Stimulated activated CD4-positive, alpha-beta T cell treated with anti-CD3 and anti-CD28 coated beads, Interleukin-4, amount 100 ng/mL, for 24 hours (primary cell): ENCODE measurements at places on chromosomes 3 and 15.

- no peak for DNase-seq
Measured at GRCh38 chr3:139203752-139204151, 140.1 kb upstream of the MRPS22 start.

GRCh38 chr15:35876762-35877161 is 330.8 kb upstream of the DPH6 start:
- DNase-seq, result no peak

DNA sequence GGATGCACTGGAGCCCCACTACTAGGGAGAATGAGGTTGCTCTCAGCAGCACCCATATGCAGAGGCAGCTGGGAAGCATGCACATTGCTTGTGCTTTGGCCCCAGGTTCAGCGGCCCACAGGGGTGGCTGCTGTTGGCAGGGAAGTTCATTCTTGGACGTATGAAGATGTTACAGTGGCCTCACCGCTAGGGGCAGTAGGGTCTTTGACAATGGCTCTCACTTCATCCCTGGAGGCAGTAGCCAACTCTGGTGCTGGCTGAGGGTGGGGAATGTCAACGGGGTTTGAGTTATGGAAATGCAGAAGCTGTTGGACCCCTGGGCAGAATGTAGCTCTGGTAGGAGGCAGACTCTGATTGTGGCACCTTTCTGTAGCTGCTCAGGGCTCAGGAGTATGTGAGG is 279.9 kb downstream of the SCAPER start:
- no peak for DNase-seq

- DNase-seq, result no peak
Measured at GRCh38 chr3:183400352-183400751, 28.1 kb downstream of the MCF2L2 start.

DNA sequence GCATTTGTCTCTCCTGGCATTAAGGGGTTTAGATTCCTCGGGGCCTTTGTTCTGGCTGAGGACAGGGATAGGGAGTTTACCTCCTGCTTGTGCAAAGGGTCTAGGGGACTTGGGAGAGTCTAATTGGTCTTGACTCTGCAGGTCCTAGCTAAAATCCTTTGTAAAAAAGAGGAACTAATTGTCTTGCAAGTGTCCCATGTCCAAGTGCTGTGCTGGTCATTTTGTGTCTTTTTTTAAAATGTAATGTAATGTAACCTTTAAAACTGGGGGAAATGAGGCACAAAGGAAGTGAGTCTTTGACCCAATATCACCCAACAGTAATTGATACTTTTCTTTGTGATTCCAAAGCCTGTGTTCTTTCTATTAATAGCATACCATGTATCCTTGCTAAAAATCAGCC is 14.9 kb upstream of the C3orf80 start:
- no peak for DNase-seq

DNA sequence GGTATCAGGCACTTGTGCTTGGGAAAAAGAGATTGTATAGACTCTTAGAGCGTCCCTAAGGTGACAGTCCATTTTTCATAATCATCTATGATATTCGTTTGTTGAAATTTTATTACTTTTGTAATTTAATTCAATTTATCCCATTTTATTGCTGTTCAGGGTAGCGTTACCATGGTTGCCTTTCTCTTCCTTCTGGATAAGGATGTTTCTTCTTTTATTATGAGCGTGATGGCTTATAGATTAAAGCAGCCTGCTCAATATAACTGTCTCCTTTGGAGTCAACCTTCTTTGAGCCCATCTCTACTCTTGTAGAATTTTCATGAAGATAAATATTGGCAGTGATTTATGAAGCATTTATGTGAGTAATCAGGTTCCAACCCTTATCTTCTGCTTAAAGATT is 182.0 kb downstream of the LRTM1 start:
- no peak for DNase-seq

- no peak for DNase-seq
Measured at GRCh38 chr3:124976383-124976782, 41.8 kb upstream of the MUC13 start.

DNA sequence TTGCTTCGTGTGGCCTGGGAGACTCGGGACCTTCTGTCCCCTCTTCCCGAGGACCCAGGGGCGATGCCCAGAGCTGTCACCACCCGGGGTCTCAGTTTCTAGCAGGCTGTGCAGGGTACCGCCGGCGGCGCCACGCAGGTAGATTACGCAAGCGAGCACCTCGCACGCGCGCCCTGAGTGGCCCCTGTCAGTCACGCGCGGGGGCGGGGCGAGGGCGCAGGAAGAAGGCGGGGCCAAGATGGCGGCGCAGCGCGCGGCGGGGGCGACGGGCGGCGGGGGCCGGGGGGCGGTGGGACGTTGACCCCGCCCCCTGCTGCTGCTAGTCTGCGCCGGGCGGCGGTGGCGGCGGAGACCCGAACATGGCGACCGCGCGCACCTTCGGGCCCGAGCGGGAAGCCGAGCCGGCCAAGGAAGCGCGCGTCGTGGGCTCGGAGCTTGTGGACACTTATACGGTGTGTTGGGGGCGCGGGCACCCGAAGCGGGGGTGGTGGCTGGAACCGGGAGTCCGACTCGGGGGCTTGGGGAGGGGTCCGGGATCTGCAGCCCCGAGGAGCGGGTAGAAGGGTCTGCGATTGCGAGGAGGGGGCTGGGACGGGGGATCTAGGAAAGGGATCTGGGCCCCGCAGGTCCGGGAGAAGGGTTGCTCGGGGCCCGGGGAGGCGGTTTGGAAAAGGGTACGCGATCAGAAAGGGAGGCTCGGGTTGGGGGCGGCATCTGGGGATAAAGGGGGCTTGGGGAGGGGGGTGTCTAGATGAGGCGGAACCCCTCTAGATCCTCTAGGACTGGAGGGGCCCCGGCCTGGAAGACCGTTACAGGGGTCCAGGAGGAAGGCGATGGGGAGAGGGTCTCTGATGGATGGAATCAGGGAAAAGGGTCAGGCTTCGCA is at the start of gene NISCH:
TSS of gene NISCH (plus strand) at position 322 of the 886 bp plus-strand sequence. CDS start at position 360, 38 bp downstream.
- peak; percentile 96 for DNase-seq
